COLO829 (cell line): ENCODE measurements at places on chromosomes 2 and 18.
A peak's percentile ranks its signal among the peaks of the same experiment; 100 is the strongest.

GRCh38 chr18:70288851-70289328, at the start of gene SOCS6:
Gene SOCS6, plus strand, starts transcription at chr18:70289045. Its CDS starts 35,624 bp downstream, at chr18:70324669.
- peak; percentile 30 for DNase-seq

DNA sequence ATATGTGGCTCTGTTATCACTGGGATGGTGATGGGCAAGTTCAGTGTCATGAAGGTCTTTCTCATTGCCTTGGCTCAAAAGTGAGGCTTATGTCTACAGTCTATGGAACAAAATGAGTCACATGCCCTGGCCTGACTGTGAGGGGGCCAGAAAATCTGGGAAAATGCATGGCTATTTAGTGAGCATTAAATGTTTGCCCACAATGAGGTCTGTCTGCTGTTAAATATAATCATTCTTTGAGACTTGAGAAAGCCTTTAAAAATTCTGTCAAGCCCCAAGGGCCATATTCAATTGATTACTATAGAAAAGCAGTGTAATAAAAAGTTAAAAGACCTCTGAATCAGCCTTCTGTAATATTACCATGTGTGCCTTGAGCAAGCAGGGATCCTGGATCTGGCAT, 5.5 kb upstream of the RNF144A start:
- no peak for DNase-seq

- DNase-seq, result no peak
Measured at GRCh38 chr2:7403092-7403775, 486.0 kb downstream of the RNF144A start.

DNA sequence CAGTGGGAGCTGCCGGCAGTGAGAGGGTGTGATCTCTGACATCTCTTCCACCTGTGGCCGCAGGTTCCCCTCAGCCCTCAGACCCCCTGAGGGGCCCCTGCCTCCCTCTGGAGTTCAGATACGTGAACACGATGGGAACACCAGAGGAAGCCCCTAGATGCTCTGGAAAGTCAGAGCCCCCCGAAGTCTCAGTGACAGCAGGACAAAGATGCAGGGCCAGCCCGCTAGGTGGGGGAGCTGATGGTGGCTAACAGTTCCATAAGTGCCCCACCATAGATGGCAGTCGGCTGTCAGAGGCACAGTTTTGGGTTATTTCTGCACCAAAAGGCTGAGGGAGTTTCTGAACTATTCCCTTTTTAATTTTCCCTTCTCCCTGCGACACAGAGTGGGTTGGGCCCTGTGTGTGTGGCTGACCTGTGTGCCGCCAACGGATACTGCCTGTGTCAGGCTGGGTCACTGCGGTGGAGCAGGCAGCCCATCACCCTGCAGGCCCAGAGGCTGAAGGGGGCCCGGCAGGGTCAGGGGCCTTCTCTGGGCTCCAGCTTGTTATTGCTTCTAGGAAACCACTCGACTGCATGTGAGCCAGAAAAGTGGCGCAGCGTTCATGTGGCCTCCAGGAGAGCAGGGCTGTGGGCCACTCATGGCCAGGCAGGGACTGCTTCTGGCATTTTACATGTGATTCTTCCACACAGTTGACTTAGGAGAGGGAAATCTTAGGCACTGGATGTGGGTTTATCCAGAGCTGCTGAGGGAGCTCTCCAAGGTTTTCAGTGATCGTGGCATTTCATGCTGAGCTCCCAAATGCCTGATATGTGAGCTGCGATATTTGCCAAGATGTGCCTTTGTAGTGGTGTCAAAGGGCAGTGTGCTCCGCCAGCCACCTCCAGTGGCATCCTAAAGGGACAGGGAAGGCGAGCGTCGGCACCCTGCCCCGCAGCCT, 225.1 kb downstream of the SH3RF3 start:
- DNase-seq, result no peak

DNA sequence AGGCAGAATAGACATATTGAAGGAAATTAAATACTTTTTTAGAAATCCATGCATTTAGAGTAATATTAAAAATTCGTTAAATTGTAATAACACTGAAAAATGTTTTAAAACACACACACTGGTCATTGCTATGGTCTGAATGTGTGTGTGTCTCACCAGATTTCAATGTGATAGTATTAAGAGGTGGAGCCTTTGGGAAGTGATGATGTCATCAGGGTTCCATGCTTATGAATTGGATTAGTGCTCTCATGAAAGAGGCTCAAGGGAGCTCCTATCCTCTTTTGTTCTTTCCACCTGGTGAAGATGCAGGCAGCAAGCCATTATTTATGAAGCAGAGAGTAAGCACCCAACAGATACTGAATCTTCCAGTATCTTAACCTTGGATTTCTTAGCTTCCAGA, 441.8 kb downstream of the CDH2 start:
- DNase-seq, result no peak

GRCh38 chr2:3033315-3033714, 344.3 kb downstream of the EIPR1 start:
- no peak for DNase-seq

DNA sequence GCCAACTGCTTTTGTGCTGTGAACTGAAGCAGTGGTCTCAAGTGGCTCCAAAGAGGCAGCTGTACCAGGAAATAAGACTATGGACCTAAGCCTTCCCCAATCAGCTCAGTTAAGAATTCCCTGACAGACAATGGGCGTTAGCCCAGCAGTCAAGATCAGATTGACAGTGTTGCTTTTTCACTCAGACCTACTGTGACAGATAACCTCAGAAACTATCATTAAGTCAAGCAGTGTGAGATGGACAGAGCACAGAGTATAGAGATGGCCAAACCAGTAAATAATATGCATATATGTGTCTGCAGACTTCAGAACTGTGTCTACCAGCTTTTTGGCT, 215.3 kb downstream of the ZFP36L2 start:
- DNase-seq, result no peak

DNA sequence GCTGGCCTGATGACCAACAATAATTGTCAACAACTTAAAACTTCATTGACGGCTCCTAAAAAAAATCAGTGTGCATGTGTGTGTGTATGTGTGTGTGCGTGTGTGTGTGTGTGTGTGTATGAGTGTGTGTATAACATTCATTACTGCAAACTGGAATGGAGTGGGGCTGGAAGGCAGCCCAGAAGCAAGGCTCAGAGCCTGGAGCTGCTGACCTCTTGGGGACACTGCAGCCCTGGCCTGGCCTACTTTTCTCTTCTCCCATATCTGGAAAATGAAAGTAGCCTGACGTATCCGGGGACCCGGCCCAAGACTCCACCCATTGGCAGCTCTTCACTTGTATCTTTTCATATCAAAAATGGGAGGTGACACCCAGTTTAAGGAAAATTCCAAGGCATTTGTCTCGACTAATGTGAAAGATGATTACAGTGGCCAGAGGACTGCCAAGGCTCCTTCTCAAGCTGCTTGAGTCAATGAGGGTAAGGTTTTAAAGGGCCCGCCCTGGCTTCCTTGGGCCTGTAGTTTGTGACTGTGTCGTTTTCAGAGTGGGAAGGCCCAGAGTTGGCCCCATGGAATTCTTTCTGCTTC, 72.4 kb upstream of the IL1R1 start:
- DNase-seq, result no peak

- no peak for DNase-seq
Measured at GRCh38 chr2:70745276-70745825, 22.6 kb downstream of the ADD2 start.

GRCh38 chr2:102110596-102111334, 31.8 kb upstream of the IL1R1 start:
- DNase-seq, result no peak

GRCh38 chr2:23502096-23502495, 117.1 kb downstream of the KLHL29 start:
- peak; percentile 73 for DNase-seq

DNA sequence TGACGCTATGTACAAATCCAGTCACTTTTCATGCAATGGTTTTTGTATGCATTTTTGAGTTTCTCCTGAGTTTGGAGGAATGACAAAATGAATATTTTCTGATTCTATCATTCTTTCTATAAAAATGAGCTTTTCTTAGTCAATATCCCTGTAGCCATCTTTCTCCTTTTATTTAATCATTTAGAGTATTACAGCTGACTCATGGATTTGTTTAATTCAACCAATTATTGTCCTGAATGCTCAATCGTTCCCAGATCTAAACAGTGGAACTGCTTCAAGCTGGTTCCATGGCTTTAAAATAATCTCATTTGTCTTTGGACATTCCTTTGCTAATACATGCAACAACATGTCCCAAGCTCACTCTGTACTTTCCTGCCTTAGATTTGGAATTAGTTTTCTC, 368.8 kb downstream of the ADCYAP1 start:
- no peak for DNase-seq

- DNase-seq, result no peak
Measured at GRCh38 chr2:127118467-127118866, 11.5 kb upstream of the BIN1 start.

GRCh38 chr2:50613161-50613560, 418.8 kb downstream of the NRXN1 start:
- no peak for DNase-seq

DNA sequence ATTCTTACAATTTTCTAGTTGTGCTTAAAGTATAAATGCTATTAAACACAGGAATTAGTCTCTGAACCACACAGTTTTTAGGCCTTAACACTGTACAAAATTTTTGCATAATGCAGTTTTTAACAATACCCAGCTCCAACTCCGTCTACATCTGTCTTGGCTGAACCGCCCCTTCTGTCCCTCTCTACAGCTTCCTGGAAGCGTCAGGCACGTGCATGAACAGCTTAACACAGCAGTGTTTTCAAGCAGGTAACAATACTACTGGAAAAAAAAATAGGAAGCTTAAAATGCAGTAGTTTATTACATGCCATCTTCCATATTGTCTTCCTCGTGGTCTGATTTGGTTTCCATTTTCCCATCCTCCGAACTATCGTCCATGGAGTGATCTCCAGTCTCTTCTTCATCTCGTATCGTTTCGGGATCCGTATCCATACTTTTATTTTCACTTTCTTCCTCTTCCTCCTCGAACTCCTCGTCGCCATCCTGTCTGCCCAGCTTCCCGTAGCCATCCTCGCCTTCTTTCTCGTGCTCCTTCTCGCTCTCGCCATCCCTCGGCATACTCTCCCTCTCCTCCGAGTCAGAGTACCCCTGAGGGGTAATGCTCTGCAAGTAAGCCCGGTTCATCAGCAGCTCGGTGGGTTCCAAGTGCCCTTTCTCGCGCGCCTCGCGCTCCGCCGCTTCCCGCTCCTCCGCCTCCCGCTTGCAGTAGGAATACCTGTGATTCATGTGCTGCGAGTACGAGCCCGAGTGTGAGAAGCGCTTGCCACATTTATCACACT, 130.6 kb downstream of the ZEB2 start:
- DNase-seq, result no peak

DNA sequence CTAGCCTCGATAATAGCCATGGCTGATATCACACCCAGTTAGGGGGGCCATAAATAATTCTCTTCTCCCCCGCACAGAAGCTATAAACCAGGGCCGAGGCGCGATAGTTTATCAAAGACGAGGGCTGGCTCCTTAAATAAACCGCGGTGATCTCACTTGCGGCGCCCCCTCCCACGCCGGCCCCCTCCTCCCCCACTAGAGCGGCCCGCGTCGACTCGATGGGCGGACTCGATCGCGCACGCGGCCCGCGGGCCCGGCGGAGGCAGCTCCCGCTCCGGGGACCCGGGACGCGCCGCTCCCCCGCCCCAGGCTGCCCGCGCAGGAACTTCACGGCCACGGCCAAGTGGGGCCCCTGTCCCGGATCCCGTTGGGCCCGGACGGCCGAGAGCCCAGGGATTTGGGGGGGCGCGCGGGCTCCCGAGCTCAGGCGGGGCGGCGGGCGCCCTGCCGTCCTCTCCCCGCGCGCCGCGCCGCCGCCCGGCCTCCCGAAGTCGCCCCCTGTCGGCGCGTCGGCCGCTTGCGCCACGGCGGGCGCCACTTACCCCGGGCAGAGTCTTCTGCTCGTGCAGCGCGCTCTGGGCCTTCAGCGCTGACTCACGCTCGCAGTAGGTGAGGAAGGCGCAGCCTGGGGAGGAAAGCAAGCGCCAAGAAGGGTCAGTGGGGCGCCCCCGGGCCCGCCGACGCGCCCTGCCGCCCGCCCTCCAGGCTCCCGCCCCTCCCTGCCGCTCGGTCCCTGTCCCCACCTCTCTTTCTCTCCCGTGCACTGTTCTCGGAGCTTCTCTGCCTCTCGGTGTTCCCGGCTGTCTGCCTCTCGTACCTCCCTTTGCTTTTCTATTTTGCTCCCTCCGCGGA, 80.4 kb downstream of the CELF4 start:
- DNase-seq, result no peak
